Stimulated activated CD4-positive, alpha-beta T cell treated with anti-CD3 and anti-CD28 coated beads, Interleukin-1b, Interleukin-23, amount 100 ng/mL, for 1 hour (primary cell): ENCODE measurements at places on chromosomes 2 and 18.

DNA sequence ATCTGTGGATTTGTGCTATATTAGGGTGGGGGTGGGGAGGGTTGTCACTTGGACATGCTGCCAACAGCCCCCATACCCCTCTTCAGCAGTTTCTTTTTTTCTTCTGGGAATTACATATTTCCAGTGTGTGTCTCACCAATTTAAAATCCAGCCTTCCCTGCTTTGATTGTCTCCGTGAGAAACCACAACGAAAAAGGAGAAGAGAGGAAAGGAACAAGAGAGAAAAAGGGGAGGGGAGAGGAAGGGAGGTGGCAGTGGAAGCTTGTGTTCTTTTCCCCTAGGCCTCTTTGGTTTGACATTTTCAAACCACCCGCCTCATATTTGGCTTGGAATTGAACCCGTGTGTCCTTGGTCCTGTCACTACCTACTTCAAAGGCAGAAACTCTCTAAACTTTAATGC, 860 bp downstream of the CTNNA2 start:
- DNase-seq = no peak

DNA sequence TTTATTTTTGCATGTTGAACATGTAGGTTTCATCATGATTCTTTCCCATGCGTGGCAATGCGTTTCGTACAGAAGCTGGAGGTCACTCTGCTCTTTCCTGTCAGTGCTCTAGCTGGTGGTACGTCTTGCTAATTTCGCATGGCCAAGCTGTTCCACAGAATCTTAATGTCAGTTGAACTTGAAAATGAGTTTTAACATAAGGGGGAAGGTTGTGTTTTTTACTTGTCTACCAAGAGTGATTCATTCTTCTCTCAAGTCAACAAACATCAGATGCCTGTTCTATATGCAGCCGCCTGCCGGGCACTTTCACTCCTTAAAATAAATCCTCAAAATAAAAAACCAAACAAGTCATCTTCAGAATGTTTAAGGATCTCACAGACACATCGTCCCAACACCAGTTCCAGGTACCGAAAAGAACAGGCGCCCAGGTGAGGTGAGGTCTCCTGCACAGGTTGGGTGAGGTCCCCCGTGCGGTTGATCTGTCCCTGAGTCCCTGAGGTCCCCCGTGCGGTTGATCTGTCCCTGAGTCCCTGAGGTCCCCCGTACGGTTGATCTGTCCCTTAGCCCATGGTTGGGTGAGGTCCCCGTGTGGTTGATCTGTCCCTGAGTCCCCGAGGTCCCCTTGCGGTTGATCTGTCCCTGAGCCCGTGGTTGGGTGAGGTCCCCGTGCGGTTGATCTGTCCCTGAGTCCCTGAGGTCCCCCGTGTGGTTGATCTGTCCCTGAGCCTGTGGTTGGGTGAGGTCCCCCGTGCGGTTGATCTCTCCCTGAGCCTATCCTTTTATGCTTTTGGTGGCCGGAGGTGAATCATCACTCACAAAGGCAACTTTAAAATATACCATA, 57.0 kb upstream of the KCNG2 start:
- DNase-seq = no peak

GRCh38 chr2:216959433-216959832, 99.6 kb upstream of the TNP1 start:
- DNase-seq = no peak

DNA sequence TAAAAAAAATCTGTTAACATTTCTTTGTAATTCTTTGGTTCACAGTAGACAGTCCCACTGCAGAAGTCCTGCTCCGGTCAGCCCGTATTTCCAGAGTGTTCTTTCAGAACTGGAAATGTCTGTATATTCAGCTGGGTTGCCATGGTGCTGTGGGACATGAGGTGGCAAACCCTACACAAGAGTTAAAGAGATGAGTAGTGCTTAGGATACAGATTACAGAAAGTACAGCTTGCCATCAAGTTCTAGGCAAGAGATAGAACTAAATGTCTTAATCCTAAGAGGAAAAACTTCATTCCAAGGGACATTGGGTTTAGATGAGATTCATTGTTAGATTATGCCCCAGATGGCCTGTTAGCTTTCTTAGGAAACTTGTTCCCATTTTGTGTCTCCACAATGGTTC, 60.1 kb downstream of the FMNL2 start:
- DNase-seq = no peak

- DNase-seq = no peak
Observed at GRCh38 chr2:352696-353095, 64.8 kb upstream of the ALKAL2 start.

DNA sequence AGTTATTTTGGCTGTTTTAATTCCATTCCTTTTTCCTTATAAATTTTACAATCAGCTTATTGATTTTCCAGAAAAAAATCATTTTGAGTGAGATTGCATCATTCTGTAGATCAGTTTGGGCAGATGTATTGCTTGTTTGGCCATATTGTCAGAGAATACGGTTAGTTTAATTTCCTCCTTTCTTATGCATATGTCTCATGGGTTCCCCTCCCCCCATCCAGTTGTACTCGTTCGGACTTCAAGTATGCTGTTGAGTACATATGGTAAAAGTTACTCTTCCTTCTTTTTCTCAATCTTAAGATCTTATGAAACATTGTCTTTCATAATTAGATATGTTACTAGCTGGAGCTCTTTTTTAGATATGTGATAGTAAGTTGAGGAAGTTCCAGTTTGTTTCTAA, 131.2 kb upstream of the TTC27 start:
- DNase-seq = no peak

GRCh38 chr2:6449343-6449742, 416.4 kb downstream of the CMPK2 start:
- no peak for DNase-seq

GRCh38 chr2:54341656-54342055, 85.6 kb upstream of the TSPYL6 start:
- DNase-seq = no peak

DNA sequence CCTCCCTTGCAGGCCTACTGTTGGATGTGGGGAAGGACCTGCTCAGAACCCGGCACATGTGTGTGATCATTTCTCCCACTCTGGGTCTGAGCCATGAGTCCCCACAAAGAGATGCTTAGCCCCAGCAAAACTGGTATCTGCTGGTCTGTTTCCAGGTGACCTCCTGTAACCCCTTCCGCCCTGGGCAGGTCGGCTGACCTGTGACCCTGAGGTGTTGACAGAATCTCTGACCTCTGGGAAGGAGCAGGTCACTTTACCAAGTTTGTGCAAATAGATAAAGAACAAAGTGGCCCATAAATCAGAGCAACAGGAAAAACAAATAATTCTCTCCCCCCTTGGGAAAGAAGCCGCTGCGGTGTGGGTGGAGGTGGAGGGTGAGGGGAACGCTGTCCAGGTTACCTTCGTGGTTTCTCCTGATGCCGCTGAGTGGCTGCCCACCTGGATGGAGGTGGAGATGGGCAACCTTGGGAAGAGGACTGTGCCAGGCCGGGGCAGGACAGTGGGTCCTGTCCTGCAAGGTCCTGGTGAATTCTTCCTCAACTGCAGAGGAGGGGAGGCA, 174.0 kb upstream of the MYCN start:
- no peak for DNase-seq

DNA sequence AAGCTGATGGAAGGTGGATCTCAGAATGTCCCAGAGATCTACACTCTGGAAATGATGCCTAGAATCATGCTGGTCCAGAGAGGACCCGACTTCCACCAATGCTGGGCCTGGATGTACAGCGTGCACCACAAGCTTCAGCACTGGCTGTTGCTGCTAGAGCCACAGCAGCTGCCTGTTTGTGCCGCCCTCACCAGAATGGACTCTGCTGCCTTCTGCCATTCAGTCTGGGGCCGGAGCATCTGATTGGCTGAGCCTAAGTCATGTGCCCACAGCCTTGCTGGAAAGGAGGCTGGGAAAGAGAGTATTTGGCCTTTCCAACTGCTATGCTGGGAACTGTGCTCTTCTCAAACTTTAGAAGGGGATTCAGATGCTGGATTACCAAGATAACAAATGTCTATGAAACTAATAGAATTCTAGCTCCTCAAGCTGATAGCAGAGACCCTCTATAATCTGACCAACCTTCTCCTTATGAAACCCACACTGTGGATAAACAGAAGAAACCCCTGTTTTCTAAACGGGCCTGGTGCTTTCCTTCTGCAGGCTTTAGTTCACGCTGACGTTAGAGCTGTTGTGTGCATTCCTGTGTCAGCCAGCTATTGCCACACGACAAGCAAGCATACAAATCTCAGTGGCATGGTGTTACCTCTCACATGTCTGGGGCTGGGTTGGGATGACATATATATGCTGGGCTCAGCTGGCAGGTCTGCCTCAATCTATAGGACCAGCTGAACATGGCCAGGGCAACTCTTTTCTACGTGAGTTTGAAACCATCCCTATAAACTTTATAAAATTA, 4.1 kb upstream of the LOXHD1 start:
- DNase-seq = no peak

DNA sequence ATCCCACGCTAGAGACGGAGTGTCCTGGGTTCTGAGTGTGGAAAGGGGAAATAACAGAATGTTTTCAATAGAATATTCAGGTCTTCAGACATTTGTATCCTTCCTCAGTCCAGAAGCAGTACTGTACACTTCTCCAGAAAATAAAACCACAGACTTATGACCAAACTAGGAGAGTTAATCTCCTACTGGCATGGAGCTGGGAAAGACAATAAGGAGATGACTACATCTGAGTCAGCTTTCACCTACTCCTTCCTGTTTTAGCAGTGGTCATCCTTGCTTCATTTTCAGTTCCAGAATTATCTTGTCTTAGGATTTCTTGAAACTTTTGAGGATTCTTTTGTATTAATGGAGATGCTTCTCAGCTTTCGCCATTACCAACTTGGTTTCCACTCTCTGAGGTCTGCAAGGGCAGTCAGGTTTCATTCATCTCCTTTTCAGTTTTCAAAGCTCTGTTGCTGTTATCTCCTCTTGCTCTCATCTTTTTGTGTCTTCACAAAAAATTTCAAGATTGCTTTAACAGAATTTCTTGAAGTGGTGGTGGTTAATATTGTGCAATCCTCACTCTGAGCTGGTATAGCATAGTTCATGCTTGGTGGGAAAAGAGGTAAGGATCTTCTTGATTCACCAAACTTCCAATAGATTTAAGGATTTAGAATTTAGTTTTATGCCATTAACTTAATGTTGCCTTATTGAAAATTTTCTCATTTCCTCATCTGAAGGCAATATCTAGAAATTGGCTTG, 23.7 kb upstream of the NR4A2 start:
- DNase-seq = no peak

- no peak for DNase-seq
Observed at GRCh38 chr2:170869036-170869435, 52.3 kb downstream of the GAD1 start.

GRCh38 chr2:2646433-2647051, 315.5 kb upstream of the MYT1L start:
- DNase-seq = peak; percentile 12

- DNase-seq = no peak
Observed at GRCh38 chr2:159790323-159790722, 7.7 kb downstream of the CD302 start.

GRCh38 chr18:10727477-10727876, 201.7 kb downstream of the NAPG start:
- no peak for DNase-seq

DNA sequence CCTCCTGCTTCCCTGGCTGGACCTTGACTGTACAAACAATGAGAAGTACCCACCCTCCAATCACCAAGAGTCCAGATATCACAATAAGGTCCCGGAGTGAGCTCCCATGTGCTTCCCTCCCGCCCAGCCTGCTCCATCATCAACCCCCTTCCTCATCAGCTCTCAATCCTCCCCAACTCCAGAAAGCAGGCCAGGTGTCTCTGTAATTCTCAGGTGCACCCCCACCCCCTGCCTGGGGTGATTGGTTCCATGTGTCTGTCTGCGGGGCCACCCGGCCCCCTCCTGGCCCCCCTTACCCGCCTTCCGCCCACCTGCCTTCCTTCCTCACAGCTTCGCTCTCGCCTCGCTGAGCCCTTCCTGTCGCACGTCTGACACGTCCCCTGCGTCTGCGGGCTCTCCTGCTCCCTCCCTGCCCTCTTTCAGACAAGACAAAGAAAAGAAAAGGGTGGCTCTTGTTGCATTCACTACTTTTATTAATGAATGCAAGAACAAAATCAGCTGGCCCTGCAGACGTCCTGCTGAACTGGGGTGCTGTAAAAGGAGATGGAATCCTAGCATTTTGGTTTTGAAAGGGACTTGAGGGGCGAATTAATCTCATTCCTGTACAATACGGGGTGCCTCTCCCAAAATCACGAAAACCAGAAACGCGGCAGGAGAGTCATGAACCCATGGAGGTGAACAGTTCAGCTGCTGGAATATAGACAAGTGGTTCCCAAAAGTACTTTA, 26.5 kb upstream of the IGFBP2 start:
- no peak for DNase-seq

DNA sequence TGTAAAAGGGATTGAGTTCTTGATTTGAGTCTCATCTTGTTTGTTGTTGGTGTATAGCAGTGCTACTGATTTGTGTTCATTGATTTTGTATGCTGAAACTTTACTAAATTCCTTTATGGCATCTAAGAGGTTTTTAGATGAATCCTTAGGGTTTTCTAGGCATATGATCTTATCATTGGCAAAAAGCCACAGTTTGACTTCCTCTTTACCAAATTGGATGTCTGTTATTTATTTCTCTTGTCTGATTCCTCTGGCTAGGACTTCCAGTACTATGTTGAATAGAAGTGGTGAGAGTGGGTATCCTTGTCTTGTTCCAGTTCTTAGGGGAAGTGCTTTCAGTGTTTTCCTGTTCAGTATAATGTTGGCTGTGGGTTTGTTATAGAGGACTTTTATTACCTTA, 4.8 kb downstream of the ANKAR start:
- no peak for DNase-seq

DNA sequence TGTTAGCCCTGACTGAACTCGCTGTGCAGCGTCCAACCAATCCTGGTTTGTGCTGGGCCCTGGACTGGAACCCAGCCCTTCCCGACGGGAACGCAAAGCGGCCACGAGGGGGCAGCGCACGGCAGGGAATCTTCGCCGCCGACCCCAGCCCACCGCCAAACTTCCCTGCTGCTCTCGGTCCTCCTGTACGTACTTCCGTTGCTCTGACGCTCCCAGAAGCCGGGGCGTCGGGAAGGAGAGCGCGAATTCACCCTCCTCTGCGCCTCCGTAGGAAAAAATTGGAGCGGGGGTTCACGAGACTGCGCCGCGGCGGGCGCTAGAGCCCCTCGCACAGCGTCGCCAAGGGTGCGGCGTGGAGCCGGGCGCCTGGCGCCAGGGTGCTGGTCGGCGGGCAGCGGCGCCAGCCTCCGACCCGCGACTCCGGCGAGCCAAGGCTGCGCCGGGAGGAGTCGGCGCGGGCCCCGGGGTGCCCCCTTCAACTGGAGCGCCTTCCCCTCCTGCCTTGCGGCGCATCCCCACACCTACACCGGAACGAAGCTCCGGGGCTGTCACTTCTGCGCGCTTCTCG, 873 bp upstream of the SH3RF3 start:
- peak; percentile 54 for DNase-seq

DNA sequence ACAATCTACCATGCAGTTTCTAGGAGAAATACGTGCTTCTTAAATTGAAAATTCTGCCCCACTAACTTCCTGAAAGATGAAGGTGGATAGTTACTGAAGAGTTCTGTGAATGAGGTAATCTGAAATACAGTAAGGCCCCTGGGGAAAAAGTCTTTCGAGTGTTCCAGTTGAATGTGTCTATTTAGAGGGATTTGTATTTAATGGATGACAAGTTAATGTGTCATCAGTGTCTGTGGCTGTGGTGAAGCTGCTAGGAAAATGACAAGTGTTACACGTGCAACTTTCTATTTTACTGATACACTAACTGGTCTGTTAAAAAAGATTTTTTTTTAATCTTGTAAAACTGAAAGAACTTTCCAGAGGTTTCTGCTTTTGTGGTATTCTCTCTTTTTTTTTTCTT, 384.6 kb downstream of the STK39 start:
- no peak for DNase-seq

GRCh38 chr2:144668493-144669110, 148.7 kb upstream of the ZEB2 start:
- DNase-seq = no peak

GRCh38 chr18:49510393-49511115, 23.5 kb upstream of the C18orf32 start:
- no peak for DNase-seq
